Femur (tissue), 1 donor: ENCODE measurements at places on chromosomes 2 and 18.

- DNase-seq: no peak
Measured at GRCh38 chr18:56003720-56004088, 415.7 kb upstream of the TCF4 start.

GRCh38 chr2:204896146-204896545 is 350.9 kb downstream of the PARD3B start:
- DNase-seq: no peak

- no peak for DNase-seq
Measured at GRCh38 chr2:53268626-53269025, 499.0 kb upstream of the CHAC2 start.

- no peak for DNase-seq
Measured at GRCh38 chr2:88024509-88024908, 8.2 kb upstream of the RNU2-63P start.

- DNase-seq: no peak
Measured at GRCh38 chr2:130302164-130302886, 40.4 kb upstream of the IMP4 start.

DNA sequence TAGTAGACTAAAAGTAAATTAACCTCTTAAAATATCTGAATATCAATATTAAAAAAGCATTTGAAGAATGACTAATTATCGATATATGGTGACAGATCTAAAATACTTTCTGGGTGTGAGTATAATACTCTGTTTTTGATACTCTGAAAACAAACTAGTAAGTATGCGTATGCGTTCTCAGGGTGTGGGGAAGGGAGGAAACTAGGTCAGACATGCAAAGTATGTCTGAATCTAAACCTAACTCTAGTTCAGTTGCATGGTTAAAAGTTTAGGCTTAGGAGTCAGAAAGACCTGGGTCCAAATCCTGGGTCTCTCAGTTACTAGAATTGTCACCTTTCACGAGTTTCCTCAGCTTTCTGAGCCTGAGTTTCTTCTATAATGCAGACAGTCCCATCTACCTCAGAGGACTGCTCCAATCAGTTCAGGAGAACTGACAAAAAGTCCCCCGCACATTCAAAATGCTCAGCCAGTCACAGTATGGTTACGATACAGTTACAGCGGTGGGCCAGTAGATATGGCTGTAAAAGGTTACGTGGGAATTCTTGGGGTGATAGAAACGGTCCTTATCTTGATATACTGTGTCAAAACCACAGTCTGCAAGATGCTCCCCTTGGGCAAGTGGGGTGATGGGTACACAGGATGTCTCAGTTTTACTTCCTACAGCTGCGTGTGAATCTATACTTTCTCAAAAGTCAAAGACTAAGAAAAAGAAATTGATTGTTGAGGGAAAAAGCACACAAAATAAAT is 29.2 kb downstream of the UNC50 start:
- no peak for DNase-seq
